ENCODE measurements at places on chromosomes 1 and 21.

- DNase-seq: no peak
These were observed 15.9 kb downstream of the MCM3AP start for GRCh38 chr21:46269466-46269865.

DNA sequence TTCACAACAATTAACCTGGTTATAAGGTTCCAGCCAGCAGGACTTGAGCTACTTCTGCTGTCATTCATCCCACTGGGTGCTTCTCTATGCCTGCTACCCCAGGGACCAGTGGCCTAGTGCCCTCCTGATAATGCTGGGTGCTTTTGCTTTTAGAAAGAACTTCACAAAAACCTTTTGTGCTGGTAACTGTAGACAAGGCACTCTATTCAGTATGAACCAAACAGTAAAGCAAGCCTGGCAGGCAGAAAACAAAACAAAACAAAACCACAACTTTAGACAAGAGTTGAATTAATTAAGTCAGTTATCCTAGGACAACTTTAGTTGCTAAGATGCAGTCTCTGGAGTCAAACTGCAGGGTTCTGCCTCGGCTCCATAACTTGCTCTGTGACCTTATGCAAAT, 61.9 kb upstream of the ADGRL2 start:
- DNase-seq: no peak

DNA sequence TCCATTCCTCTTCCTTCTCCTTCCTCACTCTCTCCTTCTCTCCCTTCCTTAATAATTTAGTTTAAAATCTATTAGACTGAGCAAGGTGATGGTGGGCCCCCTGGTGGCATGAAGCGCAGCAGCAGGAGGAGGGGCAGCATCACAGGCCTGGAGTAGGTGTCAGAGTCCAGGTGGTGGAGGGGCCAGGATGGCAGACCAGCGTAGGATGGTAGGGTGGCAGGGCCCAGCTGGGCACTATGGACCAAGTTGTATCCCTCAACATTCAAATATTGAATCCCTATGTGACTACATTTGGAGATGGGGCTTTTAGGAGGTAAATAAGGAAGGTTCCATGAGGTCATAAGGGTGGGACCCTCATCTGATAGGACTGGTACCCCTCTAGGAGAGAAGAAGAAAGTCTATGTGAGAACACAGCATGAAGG, 61.0 kb downstream of the WDR4 start:
- no peak for DNase-seq

DNA sequence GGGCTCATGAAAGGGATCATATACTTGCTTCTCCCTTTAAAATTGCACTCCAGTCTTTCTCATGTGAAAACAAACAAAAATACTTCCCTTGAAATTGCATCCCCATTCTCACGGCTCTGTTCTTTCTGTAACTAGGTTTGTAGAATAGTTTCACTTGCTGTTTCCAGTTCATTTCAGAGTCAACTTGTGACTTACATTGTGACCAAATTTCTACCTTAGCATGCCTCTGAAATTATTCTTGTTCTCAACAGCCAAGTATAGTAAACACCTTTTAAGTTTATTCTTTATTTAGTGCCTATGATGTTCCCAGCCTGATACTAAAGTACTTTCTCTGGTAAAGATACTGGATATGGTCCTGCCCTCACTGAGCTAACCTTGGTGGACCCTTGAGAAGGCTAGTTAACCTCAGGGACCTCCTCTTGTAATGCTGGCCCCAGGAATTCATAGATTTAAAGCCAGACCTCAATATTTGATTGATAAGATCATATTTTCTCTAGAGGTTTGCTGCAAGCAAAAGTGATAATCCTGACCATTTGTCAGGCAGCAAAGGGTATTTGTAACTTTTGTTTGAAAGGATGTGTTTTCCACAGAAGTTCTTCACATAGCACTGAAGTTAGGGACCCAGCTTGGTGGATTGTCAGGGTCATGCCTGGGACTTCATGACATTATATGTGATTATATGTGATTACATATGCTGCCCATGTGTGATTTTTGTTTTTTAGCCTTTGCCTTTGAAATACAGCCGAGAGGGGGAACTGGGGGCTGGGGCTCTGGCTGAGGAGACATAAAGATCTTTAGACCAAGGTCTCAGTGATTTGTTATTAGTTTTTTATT, 29.6 kb downstream of the VANGL2 start:
- no peak for DNase-seq

DNA sequence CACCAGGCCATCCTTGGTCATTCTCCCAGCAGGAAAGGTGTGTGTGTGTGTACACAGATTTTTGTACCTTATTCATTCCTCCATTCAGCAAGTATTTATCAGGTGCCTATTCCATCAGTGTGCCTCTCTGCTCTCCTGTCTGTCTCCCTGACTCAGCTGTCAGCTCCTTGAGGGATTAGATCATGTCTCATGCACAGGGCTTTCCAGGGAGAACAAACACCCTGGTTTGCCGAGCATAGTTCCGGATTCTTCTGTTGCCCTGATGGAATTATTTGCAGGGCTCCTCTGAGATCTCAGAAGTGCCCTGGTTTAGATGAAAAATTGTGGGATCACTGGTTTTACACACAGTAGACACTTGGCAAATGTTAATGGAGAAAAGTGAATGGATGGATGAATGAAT, 8.1 kb upstream of the SDHB start:
- DNase-seq: no peak

DNA sequence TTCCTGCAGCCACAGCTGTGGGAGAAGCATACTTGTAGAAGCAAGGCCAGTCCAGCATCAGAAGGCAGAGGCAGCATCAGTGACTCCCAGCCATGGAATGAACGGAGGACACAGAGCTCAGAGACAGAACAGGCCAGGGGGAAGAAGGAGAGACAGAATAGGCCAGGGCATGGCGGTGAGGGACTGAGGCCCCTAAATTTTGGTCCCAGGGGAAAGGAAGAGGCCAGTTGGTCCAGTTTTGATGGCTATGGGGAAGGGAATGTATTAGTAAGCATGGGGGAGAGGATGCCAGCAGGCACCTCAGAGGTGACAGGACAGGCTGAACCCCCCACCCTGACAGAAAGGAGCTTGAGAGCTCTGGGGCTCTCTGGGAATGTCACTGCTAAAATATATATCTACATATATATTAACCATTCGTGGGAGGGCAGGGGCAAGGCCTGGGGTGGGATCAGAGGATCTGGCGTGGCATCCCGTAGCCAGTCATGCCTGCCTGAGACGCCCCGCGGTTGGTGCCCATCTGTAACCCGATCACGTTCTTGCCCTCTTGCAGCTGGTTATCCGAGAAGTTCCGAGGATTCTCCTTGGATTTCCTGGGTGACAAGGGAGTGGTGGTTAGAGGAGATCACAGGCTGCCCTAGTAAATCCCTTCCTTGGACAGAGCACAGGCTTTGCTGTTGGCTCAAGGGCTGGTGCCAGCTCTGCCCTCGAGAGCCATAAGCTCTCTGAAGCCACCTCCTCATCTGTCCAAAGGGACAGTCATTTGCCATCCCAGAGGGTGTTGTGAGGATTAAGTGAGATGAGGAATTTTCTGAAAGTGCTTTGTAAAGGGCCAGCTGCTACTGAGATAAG, 6.7 kb downstream of the TAGLN2 start:
- DNase-seq: no peak

DNA sequence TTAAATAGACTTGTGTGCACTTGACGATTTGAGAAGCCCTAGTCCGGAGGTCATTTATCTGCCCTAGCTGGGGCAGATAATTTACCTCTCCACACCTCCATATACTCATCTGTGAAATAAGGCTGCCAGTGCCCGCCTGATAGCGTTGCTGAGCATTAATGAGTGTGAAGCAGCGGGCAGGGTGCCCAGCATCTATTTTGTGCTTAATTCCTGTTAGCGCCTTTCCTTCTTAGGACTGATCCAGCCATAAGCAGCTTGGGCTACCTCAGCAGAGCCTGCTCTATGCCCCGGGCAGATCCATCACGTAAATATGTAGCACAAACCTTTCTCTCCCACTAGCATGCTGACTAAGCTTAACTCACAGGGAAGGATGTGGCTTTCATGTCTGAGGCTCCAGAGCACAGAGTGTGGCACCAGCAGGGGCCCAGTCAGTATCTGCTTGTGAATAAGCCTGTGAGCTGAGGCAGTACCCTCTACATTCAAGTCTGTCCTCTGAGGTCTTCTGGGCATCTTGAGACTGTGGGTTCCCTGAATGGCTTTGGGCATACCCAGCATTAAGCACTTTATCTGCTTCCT, 21.5 kb upstream of the RNF187 start:
- DNase-seq: no peak

DNA sequence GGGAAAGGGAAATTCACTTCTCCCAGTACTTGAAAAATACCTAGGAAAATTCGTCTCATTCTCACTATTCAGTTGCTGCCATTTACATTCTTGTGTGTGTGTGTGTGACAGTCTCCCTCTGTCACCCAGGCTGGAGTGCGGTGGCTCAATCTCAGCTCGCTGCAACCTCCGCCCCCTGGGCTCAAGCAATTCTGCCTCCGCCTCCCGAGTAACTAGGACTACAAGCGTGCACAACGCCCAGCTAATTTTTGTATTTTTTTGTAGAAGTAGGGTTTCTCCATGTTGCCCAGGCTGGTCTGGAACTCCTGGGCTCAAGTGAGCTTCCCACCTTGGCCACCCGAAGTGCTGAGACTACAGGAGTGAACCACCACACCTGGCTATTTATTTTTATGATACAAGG, 1.2 kb downstream of the SNAPIN start:
- no peak for DNase-seq

GRCh38 chr1:9909234-9910046, 629 bp downstream of the CTNNBIP1 start:
- no peak for DNase-seq

DNA sequence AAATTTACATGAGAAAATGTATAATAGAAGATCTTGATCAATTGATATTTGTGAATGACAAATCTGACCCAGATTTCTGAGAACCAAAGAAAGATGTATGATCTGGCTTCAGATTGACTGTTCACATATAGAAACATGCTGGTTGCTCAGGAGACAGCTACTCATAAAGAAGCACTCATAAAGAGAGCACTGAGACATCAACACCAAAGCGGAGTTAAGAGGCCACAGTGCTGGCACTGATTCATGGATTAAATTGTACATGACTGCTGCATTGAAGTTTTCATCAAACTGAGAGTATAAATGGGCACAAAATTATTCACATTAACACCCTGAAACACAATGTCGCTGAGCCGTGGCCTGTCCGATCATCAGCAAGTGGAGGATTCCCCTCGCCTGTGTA, 46.2 kb downstream of the SH3GLB1 start:
- DNase-seq: no peak

- DNase-seq: no peak
These were observed 78.1 kb upstream of the CCDC190 start for GRCh38 chr1:162939035-162939434.

- no peak for DNase-seq
These were observed 69.2 kb upstream of the PDE9A start for GRCh38 chr21:42584296-42584641.

DNA sequence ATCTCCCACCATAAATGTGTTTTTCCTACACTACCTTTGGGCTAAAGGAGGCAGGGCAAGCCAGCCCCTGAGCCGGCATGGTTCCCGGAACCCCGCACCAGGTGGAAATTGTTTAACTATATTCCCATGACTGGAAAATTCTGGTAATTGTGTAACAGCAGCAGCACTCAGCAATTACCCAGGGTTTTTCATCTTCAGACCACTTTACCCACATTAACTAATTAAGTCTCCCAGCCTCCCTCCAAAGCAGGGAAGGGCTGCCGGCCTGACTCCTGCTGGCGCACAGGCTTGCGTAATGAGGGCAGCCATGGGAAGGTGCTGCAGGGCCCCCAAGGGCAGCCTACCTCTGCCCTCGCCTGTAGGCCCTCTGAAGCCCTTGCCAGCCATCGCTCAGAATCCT, 140.7 kb upstream of the VAMP3 start:
- no peak for DNase-seq

GRCh38 chr1:17875171-17875881, 120.2 kb downstream of the ACTL8 start:
- DNase-seq: no peak

- no peak for DNase-seq
These were observed 359.8 kb upstream of the KAZN start for GRCh38 chr1:14238472-14239307.

DNA sequence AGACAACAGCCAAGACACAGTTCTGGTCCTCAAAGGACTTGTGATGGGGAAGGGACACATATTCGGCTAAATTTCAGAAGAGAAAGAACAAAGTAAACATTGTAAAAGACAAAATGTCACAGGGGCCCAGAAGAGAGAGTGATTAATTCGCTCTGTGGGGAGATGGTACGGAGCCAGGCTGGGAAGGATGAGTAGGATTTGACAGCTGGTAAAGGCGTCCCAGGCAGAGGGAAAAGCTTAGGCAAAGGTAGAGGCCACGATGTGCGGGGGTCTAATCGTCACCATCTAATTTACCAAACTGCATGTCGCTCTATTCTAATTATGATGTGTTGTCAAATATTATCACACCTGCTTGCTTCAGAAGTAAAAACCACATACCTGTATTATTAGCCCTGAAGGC, 17.3 kb upstream of the EFNA1 start:
- no peak for DNase-seq

GRCh38 chr1:117592155-117592554, 13.7 kb upstream of the TENT5C start:
- DNase-seq: no peak

GRCh38 chr1:119779869-119780356, 11.2 kb upstream of the HMGCS2 start:
- peak; percentile 14 for DNase-seq

DNA sequence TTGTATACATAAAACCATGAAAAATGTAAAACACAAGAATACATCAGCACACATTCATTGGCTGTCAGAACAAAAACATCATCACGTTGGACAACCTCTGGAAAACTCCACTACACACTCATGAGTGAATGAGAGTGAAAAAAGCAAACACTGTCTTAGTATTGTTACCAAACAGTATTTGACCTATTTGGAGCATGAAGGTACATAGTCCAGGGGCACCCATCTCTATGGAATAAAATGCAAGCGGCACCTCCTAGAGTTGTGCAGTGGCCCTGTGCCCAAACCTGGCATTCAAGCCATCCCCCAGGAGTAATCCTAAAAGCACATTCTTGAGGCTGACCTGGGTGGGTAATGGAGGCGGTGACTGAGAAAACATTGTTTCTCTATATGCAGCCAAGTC, 67.0 kb upstream of the SOD1 start:
- DNase-seq: no peak

DNA sequence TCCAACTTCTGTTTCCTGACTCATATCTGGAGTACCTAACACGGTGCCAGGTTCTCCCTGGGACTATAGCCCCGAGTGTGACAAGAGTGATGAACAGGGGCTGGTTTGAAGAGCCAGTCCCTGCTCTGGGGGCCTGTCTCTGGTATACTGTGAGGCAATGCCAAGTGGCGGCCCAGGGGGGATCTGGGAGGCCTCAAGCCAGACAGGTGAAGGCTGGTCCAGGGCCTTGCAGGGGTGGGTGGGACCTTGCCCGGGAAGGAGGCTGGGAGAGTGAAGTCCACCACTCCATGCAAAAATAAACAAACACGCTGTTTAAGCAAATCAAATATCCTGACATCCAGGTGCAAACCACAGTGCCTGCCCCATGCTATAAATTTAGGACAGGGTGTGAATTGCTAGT, 6.8 kb upstream of the PLXNA2 start:
- no peak for DNase-seq

- no peak for DNase-seq
These were observed 30.6 kb downstream of the AKT3 start for GRCh38 chr1:243819438-243819839.

GRCh38 chr1:21736876-21737275, 46.1 kb downstream of the USP48 start:
- no peak for DNase-seq

Measured in NCI-H187 treated with DMSO at 0.1 percent for 48 hours (cell line).